ENCODE measurements at places on chromosomes 13 and 19.
A peak's percentile ranks its signal among the peaks of the same experiment; 100 is the strongest.

- no peak for DNase-seq
Observed at GRCh38 chr13:71663431-71663830, 203.6 kb downstream of the DACH1 start.

DNA sequence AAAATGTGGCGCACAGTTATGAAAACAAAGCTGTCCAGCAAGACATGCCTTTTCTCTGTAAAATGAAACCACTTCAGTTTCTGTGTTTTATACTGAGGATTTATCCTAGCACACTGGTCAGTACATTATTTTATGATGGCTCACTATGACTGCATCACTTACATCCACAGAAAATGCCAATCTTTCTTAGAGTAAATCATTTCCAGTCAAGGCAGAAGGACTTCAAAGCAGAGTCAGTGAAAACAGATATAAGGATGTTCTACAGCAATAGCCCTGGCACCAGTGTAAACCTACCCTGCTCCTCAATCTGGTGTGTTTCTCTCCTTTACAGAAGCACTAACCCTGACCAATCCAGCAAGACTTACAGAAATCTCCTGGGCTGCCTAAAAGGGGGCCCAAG is 473.5 kb downstream of the GPC6 start:
- no peak for DNase-seq

GRCh38 chr13:40446365-40446764 is 220.1 kb downstream of the FOXO1 start:
- DNase-seq = no peak

- peak; percentile 63 for DNase-seq
Observed at GRCh38 chr19:10461047-10461949, 41.0 kb downstream of the PDE4A start.

- DNase-seq = no peak
Observed at GRCh38 chr19:884420-885211, 8.4 kb downstream of the MED16 start.

DNA sequence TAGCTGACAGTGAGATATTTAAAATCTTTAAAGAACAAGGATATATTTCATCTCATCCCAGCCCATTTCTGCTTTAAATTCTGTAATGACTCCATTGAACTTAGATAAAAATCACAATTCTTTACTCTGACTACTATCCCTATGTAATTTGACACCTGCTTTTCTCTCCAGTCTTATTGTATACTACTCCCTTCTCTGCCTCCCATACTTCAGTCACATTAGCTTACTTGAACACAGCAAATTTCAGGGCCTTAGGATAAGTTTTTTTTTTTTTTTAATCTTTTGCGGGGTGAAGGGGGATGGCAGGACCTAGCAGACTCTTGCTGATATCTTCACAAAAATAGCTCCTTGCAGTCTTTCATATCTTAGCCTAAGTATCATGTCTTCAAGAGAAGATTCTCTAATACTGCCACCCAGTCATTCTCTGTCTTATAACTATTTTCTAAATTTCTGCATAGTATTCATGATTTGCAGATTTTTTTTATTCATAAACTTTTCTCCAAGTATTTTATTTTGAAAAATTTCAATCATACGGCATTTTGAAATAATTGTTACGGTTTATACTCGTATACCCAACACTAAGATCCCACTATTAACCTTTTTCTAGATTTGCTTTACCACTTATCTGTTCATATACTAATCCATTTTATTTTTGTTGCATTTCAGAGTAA is 151.4 kb downstream of the PCCA start:
- no peak for DNase-seq

DNA sequence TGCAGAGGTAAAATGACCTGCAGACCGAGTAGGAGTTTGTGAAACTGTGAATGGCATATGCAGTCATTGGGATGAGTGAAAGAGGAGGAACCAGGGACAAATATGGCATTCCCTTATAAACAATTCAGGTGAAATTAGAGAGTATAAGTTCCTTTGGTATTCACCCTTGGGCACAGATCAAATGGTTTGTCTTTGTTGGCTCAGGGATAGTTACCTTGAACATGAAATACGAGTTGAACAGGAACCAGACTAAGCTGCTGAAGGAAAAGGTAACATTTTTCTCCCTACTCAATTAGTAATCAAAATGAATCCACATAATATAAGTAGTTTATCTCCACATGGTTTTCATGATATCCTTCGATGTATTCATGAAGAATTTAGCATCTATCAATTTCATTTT is 50.5 kb downstream of the SLITRK1 start:
- DNase-seq = no peak

- DNase-seq = no peak
Observed at GRCh38 chr19:15296353-15296752, 36.0 kb downstream of the BRD4 start.

DNA sequence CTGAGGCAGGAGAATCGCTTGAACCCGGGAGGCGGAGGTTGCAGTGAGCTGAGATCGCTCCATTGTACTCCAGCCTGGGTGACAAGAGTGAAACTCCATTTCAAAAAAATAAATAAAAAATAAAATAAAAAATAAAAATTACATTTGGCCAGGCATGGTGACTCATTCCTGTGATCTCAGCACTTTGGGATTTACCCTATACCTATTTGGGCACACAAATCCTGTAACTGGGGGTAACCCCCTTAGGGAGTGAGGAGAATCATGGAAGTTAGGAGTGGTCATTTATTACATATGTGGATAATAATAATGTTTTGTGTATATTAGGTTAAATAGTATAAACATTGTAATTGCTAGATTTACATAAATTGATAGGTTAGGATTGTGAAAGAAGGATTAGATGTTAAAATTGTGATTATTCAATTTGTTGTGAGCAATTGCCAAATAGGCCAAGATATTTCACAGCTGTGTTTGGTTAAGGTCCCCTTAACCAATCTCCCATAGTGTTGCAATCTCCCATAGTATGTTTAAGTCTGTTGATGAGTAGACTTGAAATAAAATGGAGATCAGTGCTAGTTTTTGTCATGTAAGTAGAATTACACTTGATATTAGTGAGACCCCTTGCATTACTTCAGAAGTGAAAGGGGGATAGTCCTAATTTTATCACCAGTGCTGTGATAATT is 30.7 kb downstream of the ZNF844 start:
- no peak for DNase-seq

GRCh38 chr19:3483226-3483628 is at the start of gene SMIM44:
Gene SMIM44 (minus strand): TSS chr19:3483441. CDS start chr19:3483403, 38 bp downstream.
- no peak for DNase-seq

- DNase-seq = no peak
Observed at GRCh38 chr13:99514801-99515200, 13.5 kb downstream of the TM9SF2 start.

DNA sequence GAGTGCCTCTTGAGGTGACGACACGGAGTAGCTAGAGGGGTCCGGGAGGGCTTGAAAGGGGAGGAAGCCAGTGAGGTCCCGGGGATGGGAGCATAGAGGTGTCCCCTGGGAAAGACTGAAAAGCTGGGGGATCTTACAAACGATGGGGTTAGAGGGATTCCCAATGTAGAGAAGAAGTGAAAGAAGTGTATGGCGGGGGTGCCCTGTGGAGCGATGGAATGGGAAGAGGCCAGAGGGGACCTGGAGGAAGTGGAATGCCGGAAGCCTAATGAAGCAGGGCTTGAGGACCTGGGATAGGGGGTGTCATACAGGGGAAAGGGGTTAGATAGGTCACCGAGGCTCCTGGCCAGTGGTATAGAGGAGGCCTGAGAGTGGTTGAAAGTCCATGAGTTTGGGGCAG is 580 bp downstream of the AP2A1 start:
- DNase-seq = no peak

DNA sequence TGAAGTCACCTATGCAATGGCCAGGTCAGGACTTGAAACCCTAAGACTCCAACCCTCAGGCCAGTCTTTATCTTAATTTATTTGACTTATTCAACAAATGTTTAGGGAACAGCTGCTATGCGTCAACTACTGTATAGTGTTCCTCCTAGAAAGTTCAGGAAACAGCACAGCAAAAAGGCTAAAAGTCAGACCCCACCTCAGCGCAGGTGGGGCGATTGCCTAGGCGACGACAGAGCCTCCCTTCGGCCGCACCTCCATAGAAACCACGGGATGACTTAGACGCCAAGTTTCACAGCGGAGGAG is 502 bp downstream of the VRK3 start:
- no peak for DNase-seq

GRCh38 chr19:42553292-42554045 is 25.2 kb upstream of the CEACAM1 start:
- no peak for DNase-seq

DNA sequence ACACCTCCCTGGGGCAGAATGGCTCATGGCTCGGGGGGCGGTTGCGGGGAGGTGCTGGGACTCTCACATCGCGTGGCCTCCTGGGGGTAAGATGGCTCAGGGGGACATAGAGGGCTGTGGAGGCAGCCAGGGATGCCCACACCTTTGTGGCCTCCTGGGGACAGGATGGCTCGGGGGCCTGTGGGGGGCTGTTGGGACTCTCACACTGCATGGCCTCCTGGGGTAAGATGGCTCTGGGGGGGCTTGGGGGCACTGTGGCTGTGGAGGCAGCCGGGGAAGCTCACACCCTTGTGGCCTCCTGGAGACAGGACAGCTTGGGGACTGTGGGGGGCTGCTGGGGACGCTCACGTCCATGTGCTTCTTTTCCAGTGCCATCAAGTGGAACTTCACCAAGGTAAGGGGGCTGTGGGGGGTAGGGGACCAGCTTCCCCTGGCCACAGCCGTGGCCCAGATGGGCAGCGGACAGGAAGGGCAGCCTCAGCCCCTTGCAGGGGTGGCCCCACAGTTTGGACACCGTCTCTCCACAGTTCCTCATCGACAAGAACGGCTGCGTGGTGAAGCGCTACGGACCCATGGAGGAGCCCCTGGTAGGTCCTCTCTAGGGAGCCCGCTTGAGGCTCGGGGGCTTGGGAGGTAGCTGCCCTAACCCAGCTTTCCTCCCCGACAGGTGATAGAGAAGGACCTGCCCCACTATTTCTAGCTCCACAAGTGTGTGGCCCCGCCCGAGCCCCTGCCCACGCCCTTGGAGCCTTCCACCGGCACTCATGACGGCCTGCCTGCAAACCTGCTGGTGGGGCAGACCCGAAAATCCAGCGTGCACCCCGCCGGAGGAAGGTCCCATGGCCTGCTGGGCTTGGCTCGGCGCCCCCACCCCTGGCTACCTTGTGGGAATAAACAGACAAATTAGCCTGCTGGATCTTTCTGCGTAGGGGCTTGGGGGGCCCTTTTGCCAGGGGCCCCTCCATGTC is 2.4 kb downstream of the GPX4 start:
- DNase-seq = no peak

DNA sequence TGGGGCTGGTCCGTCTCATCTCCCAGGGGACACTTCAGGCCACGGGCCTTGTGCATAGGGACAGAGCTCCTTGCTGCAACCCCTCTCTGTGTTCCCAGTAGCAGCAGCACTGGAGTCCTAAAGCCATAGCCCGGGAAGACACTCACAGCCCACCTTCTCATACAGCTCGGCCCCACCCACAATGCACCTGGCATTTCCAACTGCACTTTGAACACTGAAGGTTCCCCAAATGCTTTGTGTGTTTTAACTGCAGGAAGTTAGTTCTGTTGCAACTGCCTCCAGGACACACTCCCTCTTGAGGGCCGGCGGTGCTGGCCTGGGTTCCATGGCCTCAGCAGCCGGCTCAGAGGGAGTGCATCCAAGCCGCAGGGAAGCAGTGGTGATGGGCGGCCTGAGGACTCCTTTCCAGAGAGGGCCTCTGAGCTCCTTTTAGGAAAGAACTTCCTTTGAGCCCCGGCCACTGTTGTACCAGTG is 22.7 kb upstream of the TMEM255B start:
- no peak for DNase-seq

- no peak for DNase-seq
Observed at GRCh38 chr13:105598529-105598928, 936.9 kb downstream of the EFNB2 start.

DNA sequence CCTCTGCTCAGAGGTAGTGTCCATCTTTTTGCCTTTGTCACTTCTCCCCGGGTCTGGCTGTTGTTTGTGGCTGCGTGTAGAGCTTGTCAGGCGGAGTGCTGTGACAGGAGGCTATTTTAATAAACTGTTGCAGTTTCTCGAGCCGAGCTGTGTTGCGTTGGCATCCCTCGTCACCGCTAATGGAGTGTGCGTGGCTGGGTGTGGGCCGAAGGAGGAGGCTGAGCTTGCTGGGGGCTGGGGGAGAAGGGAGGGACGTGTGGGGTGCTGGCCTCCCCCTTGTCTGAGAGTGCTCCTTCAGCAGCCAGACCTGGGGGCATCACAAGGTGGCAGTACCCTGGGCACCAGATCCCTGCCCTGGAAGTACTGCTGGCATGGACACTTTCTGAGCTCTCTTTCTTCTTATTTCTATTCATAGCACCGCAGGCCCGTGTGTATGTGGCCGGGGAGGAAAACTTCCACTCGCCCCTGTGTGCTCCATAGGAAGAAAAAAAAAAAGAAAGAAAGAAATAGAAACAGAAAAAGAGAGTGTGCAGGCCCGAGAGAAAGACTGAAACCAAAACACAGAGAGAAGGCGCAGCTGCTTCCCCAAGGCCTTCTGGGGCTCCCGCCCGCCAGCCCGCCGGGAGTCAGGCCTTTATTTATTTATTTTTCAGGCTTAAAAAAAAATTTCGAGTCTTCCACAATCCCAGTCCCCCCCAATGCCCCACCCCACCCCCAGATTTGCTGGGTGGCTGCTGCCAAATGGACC is 27.0 kb downstream of the NFIX start:
- DNase-seq = no peak

DNA sequence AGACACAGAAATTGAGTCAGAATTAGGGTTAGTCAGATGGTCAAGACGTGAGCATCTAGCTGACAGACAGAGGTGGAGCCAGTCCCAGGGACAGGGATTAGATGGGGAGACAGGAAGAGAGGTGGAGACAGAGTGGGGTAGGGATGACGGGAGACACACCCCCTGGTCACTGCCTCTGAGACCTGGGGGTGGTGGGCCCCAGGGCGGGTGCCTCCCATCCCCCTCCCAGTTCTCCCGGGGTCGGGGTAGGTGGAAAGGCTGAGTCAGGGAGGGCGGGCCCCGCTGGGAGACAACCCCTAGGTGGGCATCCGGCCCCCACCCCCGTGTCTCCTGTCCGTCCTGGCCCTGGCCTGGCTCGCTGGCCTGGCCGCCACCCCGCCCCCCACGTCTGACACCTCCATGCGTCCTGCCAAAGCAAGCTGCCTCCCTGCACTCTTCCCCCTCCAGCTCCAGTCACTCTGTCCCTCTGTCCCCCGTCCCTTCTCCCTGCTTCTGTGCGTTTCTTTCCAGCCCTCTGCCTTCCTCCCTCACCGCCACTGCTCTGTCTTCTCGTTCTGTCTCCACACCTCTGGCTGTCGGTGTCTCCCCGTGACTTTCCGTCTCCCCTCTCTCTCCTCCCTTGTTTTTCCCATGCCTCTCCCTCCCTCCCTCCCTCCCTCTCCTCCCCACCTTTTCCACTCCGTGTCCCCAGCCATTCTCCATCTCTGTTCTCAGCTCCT is 15.1 kb downstream of the CCDC97 start:
- DNase-seq = no peak

- DNase-seq = no peak
Observed at GRCh38 chr19:35216833-35217648, 11.5 kb downstream of the FAM187B start.

GRCh38 chr13:27533155-27533643 is 82.8 kb upstream of the MTIF3 start:
- peak; percentile 31 for DNase-seq

Measured in thymus (tissue), 14 donors.